ENCODE measurements at places on chromosomes 4 and X.

GRCh38 chr4:16897991-16898827 lies at the start of gene LDB2:
Gene LDB2 (minus strand): TSS chr4:16898645.
- no peak for DNase-seq

GRCh38 chr4:138655985-138656384 lies 359.6 kb upstream of the NOCT start:
- DNase-seq = no peak

- peak; percentile 44 for DNase-seq
These were observed 19.3 kb downstream of the SEL1L3 start for GRCh38 chr4:25843340-25844097.

- DNase-seq = no peak
These were observed 4.0 kb upstream of the ZNF518B start for GRCh38 chr4:10461091-10461849.

DNA sequence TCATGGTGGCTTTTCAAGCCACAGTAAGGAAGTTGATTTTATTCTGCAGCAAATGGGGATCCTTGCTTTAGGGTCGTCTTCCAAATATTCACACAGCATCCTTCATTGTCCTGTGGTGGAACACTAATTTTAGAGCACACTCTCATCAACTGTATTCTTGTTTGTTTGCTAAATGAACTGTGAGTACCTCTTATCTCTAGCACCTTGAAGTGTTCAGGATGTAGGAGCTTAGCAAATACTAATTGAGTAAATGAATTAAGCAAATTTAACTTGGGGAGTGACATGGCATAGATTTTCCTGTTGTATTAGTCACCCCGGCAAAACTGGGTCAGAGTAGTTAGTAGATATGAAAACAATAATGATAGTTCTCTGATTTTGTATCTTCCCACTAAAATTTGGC lies 156.9 kb downstream of the UBE2NL start:
- DNase-seq = no peak

DNA sequence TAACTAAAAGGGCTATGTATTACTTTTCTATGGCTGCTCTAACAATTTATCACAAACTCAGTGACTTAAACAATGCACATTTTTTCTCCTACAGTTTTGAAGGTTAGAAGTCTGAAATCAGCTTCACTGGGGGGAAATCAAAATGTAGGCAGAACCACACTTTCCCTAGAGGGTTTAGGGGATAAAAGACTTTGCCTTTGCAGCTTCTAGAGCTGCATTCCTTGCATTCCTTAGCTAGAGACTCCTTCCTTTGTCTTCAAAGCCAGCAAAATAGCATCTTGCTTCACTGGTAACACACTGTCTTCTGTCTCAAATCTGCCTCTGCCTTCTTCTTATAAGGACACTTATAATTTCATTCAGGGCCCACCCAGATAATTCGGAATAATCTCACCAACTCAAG lies 152.4 kb upstream of the SPIN4 start:
- DNase-seq = no peak

- no peak for DNase-seq
These were observed 12.2 kb downstream of the WDR1 start for GRCh38 chr4:10104211-10104990.

DNA sequence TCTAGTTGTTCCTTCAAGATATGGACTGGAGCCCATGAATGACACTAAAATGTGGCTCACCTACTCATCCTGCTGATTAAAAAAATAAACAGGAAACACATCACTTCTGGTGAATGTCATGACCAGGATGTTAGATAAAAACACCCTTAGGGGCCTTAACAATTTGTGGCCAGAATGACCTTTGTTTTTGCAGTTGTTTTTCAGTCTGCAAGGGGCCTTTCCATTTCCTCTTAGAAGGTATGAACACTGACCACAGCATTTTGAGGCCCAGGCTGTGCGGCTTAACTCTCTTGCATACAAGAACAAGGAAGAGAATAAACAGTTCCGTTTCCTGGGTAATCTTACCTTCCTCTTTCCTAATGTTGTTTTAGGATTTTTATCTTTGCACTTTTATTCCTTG lies 113.2 kb downstream of the IL1RAPL2 start:
- DNase-seq = no peak
